ENCODE measurements at places on chromosomes 11 and 22. TPM values are rescaled to one million over a fixed set of nuclear protein-coding genes. Genes with fewer than 3 reads are reported as not detected.

GRCh38 chr11:120067438-120068113 lies 70.3 kb downstream of the TRIM29 start:
- no peaks in the 10 kb centered on the region for H3K36me3 ChIP-seq
- H3K27me3 ChIP-seq: no peaks in the 10 kb centered on the region
- H3K4me3 ChIP-seq: no peak overlapping the region
- H3K4me1 ChIP-seq: no peaks in the 10 kb centered on the region
- no peak overlapping the region for H3K27ac ChIP-seq

DNA sequence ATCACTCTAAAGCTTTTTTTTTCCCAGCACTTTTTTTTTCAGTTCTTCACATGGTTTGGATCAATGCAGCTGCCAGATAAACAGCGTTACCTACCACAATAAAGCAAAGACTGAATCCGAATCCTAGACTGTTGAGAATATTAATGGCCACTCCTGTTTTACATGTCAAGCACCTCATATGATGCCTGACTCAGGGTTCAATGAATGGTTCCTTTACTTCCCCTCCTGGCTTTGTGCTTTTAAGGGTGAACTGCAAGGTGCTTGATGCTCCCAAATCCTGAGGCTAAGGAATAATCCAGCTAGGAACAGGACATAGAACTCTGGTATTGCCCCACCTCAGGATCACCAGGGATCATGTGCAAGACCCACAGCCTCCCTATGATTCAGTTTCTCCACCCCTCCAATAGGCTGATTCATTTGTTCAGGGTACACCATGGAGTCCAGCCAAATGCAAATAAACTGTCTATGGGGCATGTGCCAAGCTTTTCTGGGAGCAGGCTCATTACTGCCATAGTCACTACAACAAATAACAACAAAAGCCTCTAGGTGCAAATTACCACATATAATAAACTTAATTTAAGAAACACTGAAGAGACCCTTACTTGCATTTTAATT lies 104.3 kb downstream of the GAB2 start:
- H3K27ac ChIP-seq: peak overlapping the region; percentile 9
- H3K36me3 ChIP-seq: no peaks in the 10 kb centered on the region
- no peaks in the 10 kb centered on the region for H3K4me1 ChIP-seq
- no peaks in the 10 kb centered on the region for H3K27me3 ChIP-seq

GRCh38 chr11:17985517-17985916 lies 27.3 kb downstream of the SERGEF start:
- DNase-seq: no peak
- no peak overlapping the region for H3K27ac ChIP-seq
- no peaks in the 10 kb centered on the region for H3K27me3 ChIP-seq
- no peak overlapping the region for H3K4me3 ChIP-seq
- no peaks in the 10 kb centered on the region for H3K4me1 ChIP-seq

DNA sequence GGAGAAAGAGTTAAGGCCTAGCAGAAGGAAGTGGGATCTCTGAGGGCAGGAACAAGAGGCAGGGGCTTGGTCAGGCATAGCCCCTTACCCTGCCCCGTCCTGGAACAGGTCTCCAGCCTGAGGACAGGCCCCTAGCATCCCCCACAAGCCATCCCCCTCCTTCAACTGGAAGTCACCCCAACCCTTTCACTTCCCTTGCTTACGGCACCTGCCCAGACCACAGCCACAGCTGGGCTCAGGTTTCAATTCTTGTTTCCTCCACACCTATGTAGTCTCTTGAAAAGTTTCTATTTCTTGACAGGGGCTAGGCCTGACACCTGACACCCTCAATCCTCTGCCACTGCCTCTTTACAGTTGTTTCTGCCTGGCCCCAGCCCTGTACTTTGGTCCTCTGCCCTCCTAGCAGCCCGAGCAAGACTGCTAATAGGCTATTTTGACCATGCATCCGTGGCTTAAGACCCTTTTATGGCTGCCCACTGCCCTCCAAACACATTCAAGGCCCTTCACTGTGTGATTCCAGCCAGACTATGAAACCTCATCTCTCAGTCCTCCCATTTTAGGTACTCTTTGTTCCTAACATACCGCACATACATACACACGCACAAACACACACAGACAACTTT lies 10.9 kb upstream of the FCHSD2 start:
- peak overlapping the region; percentile 24 for H3K27ac ChIP-seq
- H3K4me3 ChIP-seq: no peak overlapping the region
- DNase-seq: no peak

GRCh38 chr11:15127341-15127740 lies 12.6 kb downstream of the INSC start:
- H3K4me1 ChIP-seq: no peaks in the 10 kb centered on the region
- no peak overlapping the region for H3K27ac ChIP-seq
- H3K36me3 ChIP-seq: no peaks in the 10 kb centered on the region

GRCh38 chr22:42770941-42771647 lies 50.4 kb upstream of the A4GALT start:
- H3K4me3 ChIP-seq: no peak overlapping the region
- no peaks in the 10 kb centered on the region for H3K36me3 ChIP-seq
- no peak overlapping the region for H3K27ac ChIP-seq
- no peaks in the 10 kb centered on the region for H3K27me3 ChIP-seq
- DNase-seq: no peak

DNA sequence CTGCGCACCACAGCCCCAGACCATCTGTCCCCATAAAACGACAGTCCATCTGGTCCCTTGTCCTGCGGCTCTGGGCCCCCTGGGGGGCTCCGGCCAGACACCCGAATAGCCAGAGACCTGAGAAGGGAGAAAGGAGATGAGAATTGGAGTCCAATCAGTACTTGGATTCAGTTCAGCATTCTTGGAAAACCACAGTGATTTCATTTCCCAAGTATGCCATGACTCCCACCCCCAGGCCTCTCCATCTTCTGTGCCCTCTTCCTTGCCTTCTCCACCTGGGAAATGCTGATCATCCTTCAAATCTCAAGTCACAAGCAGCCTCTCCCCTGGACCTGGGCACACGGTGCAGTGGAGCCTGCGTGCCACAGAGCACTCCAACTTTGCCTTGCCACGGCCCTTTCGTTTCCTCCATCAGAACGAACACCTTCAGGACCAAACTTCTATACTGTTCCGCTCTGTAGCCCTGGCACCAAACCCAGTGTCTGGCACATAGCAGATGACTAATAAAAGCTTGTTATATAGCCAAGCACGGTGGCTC lies 10.9 kb upstream of the MFNG start:
- H3K4me3 ChIP-seq: no peak overlapping the region
- H3K36me3 ChIP-seq: no peaks in the 10 kb centered on the region
- H3K4me1 ChIP-seq: peaks cover 16% of the 10 kb centered on the region
- DNase-seq: no peak

GRCh38 chr22:44359496-44360110 lies 46.9 kb upstream of the SHISAL1 start:
- no peak overlapping the region for H3K4me3 ChIP-seq
- no peak overlapping the region for H3K27ac ChIP-seq
- no peak for DNase-seq
- no peaks in the 10 kb centered on the region for H3K36me3 ChIP-seq
- no peaks in the 10 kb centered on the region for H3K4me1 ChIP-seq
- H3K27me3 ChIP-seq: no peaks in the 10 kb centered on the region

DNA sequence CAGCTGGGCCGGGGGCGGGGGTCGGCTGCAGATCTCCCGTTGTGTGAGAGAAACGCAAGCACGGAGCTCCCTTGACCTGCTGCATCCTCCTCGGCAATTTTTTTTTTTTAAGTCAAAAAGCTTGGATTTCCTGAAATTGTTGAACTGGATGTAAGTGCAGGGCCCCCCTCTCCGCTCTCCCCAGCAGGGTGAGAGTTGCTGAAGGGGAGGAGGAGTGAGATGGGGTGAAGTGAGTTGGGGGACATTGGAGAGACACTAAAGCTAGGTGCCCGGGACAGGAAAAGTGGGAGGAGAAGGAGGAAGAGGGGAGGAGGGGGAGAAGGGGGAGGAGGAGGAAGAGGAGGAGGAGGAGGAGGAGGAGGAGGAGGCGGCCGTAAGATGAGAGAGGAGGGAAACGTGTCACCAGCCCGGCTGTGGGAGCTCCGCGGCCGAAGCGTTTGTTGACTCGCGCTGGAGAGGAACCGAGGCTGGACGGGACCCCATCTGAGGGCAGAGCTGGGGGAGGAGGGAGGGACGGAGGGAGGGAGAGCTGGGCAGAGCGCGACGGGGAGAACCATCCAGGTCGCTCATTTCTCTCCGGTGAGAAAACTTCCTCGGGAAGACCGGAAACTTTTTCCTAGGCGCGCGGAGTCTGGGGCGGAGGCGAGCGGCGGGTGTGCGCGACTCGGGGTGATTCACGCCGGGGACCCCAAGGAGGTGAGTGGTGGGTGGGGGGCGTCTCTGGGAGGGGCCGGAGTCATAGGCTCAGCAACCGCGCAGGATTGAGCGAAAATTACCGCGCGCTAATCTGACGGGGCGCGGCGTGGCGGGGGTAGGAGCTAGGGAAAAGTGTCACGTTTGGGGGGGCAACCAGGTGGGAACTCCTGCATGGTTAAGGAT lies 80.2 kb downstream of the PRR5L start:
- no peaks in the 10 kb centered on the region for H3K27me3 ChIP-seq
- peak; percentile 82 for DNase-seq
- peak overlapping the region; percentile 76 for H3K27ac ChIP-seq
- peaks cover 12% of the 10 kb centered on the region for H3K4me1 ChIP-seq
- peak overlapping the region; percentile 89 for H3K4me3 ChIP-seq

DNA sequence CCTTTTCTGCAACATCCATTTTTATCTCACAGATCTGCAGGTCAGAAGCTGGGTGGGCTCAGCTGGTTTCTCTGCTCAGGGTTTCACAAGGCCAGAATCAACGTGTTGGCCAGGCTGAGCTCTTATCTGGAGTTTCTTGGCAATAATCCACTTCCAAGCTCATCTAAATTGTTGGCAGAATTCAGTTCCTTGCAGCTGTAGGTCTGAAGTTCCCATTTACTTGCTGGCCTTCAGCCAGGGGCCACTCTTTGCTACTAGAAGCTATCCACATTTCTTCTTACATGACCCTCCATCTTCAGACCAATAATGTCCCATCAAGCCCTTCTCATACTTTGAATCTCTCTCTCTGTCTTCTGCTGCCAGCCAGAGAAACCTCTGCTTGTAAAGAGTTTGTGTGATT lies 103.5 kb downstream of the WNT11 start:
- H3K36me3 ChIP-seq: no peaks in the 10 kb centered on the region
- no peaks in the 10 kb centered on the region for H3K4me1 ChIP-seq
- no peaks in the 10 kb centered on the region for H3K27me3 ChIP-seq
- H3K27ac ChIP-seq: no peak overlapping the region
- H3K4me3 ChIP-seq: no peak overlapping the region
- peak; percentile 33 for DNase-seq

DNA sequence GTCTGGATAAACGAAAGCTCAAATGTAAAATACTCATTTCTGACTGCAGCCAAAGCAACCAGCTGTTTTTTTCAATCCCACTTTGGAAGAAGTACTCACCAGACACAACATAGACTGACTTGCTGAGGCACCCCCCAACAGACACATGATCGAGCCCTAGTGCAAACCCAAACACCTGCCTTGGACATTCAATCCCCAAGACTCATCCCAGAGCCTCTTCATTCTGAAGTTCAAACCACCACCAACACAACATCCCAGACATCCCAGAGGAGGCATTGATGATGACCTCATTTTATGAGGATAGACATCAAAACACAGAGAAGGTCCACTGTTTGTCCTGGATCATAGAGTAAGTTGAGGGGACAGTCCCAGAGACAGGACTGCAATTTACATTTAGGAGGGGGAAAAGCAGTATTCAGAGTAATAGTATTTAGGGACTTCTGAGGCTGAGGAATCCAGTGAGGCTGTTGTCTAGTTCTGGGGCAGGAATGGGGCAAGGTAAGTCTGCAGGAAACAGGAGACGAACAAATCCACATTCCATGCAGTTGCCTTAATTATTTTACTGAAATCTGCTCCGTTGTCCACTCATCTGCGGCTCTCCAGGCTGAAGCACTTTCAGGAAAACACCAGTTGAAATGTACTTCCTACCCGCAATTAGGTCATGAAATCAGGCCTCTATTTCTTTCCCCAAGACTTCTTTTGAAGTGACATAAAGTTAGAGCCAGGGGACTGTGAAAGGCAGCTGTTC lies 54.8 kb downstream of the CLPB start:
- H3K27me3 ChIP-seq: no peaks in the 10 kb centered on the region
- no peaks in the 10 kb centered on the region for H3K4me1 ChIP-seq
- no peaks in the 10 kb centered on the region for H3K36me3 ChIP-seq
- H3K27ac ChIP-seq: no peak overlapping the region
- DNase-seq: no peak
- no peak overlapping the region for H3K4me3 ChIP-seq

GRCh38 chr11:122981388-122982264 lies at the start of gene BSX:
Gene BSX, minus strand, starts transcription at chr11:122981834. Its CDS starts 163 bp downstream, at chr11:122981671.
- H3K27me3 ChIP-seq: peaks cover 84% of the 10 kb centered on the region
- no peak within 1 kb of the TSS for H3K27ac ChIP-seq
- no peaks in the 10 kb centered on the region for H3K36me3 ChIP-seq
- DNase-seq: peak; percentile 38
- H3K4me3 ChIP-seq: no peak within 1 kb of the TSS

- DNase-seq: no peak
- no peaks in the 10 kb centered on the region for H3K36me3 ChIP-seq
- H3K27me3 ChIP-seq: no peaks in the 10 kb centered on the region
- H3K4me1 ChIP-seq: no peaks in the 10 kb centered on the region
- H3K27ac ChIP-seq: no peak overlapping the region
- no peak overlapping the region for H3K4me3 ChIP-seq
Observed at GRCh38 chr11:18772211-18772610, 19.4 kb downstream of the PTPN5 start.

GRCh38 chr11:4191031-4191571 lies 96.5 kb downstream of the RRM1 start:
- H3K36me3 ChIP-seq: no peaks in the 10 kb centered on the region
- no peak overlapping the region for H3K27ac ChIP-seq
- no peaks in the 10 kb centered on the region for H3K27me3 ChIP-seq

DNA sequence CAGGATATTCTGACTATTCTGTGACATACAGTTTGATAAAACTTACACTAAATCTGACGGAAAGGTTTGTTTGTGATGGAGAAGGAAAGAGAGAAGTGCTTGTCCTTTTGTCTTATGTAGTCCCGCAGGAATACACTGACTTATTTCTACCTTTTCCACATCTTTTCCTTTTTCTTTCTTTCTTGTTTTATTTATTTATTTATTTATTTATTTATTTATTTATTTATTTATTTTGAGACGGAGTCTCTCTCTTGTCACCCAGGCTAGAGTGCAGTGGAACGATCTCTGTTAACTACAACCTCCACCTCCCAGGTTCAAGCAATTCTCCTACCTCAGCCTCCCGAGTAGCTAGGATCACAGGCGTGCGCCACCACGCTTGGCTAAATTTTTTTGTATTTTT lies 31.0 kb upstream of the OR10G7 start:
- peaks cover 3% of the 10 kb centered on the region for H3K4me1 ChIP-seq
- no peak overlapping the region for H3K4me3 ChIP-seq
- DNase-seq: no peak
- H3K27ac ChIP-seq: no peak overlapping the region

- no peaks in the 10 kb centered on the region for H3K4me1 ChIP-seq
- no peaks in the 10 kb centered on the region for H3K27me3 ChIP-seq
- no peaks in the 10 kb centered on the region for H3K36me3 ChIP-seq
Observed at GRCh38 chr11:32881286-32881685, 11.3 kb upstream of the QSER1 start.

Gene STK33
- total RNA-seq: 3.7 TPM

Gene GRIK4
- total RNA-seq: 0.21 TPM

Gene PDE2A
- 8.9 TPM for total RNA-seq

Gene APOBEC3H
- total RNA-seq: 0.45 TPM

Gene APOA5
- total RNA-seq: not detected

Gene P2RX3
- total RNA-seq: not detected

Gene ZP1
- total RNA-seq: not detected

Gene MUC15
- total RNA-seq: 0.12 TPM
